ENCODE measurements at places on chromosomes 6 and 20.
A peak's percentile ranks its signal among the peaks of the same experiment; 100 is the strongest.

DNA sequence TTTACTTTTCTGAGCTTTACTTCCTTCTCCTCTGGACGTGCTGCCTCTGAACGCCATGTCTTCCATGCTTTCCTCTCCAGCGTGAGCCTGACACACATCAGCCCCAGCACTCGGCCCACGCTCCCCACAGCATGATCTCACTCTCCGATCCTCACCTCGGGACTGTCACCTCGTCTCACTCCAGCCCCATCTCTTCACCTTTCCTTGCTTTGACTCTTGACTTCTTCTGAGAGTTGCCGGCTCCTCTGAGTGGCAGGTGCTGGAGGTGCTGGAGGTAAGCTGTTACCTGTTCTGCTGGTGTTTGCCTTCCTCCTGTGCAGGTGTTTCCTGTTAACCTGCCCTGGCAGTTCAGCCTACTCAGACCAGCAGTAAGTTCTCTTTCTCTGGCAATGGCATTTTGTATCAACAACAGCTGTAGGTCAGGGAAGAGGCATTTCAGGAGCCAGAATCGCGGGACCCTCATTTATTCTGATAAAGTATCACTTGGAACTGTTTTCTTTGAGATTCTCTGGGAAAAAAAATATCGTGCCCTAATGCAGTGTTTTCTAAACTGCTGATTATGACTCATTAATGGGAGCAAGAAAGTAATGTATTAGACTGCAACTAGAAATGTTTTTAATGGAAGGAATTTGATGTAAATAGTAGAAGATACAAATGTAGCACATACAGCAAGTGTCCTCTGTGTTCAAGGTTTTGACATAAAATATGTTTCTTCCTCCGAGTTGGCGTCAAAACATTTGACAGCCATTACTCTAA lies 106.5 kb downstream of the ARID1B start:
- no peak for DNase-seq

DNA sequence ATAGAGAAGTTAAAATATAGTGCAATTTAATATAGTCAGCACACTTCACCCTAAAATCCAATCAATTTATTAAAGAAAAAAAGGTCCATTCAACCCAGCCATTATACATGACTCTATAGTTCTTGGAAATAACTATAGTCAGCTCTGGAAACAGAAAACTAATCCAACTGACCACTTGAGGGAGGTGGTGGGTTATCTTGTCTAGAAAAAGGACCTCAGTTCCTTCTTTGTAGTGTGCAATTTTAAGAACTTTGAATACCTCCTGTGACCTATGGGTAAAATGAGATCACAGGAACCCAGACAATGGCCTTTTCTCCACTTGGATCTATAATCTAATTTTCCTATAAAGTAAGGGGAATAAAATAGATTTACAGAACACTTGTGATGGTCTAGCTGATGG lies 163.6 kb upstream of the CENPW start:
- DNase-seq = peak; percentile 75

- peak; percentile 34 for DNase-seq
Measured at GRCh38 chr6:68069921-68070710, 565.0 kb upstream of the ADGRB3 start.

GRCh38 chr6:20572288-20572687 lies 38.0 kb downstream of the CDKAL1 start:
- DNase-seq = no peak

- DNase-seq = no peak
Measured at GRCh38 chr6:1869308-1869707, 259.6 kb downstream of the FOXC1 start.

DNA sequence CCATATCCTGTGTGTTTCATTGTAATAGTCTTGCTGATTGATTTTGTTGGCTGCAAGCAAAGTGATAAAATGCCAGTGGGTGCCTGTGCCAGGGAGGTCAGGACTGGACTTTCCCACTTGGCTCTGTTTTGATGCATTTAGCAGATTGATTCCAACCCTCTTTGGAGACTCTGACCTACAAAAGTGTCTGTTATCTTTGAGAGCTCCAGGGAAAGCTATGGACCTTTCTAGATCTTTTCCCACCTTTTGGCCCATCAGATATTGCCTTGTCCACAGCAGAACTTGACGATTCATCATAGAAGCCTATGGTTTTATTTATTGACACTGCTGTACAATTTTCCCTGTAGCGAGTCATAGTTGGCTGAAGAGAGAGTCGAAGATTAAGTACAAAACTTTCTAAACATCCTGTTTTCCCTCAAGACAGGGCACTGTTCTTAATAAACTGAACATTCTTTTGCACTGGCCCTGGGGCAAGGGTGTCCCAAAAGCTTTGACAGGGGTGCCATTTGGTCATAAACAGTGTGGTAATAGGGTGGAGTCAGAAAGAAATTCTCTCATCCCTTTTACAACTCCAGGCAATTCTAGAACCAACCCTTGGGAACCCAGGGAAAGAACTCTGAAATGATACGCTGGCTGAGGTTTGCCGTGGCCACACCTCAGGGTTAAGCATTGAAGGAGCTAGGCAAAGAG lies 53.7 kb downstream of the E2F3 start:
- peak; percentile 53 for DNase-seq

DNA sequence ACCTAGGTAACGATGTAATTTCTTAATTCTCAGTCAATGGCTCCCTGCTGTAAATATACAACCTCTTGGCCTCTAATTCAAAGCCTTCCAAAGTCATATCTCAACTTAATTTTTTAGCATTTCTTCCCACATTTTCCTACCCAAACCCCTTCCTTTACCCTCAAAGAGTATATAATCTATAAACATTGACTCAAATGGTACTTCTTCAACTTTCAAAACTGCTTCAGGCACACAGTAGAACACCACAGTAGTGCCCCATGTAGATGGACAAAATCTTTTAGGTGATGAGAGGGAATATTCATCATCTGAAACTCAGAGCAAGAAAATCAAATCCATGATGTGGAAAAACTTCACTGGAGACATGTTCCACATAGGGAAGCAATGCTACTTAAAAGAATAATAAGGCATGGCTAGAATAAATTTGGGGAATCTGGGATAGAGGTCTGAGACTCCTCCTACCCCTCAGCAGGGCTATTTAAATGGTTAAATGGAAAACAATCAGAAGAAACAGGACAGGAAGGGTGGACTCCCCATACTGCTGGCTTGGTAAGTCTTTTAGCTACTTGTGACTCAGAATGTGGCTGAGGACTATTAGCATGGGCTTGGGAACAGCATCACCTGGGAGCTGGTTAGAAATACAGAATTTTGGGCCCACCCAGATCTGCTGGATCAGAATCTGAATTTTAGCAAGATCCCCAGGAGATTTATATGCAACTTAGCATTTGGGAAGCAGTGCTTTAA lies 6.4 kb downstream of the SLC22A2 start:
- DNase-seq = no peak

DNA sequence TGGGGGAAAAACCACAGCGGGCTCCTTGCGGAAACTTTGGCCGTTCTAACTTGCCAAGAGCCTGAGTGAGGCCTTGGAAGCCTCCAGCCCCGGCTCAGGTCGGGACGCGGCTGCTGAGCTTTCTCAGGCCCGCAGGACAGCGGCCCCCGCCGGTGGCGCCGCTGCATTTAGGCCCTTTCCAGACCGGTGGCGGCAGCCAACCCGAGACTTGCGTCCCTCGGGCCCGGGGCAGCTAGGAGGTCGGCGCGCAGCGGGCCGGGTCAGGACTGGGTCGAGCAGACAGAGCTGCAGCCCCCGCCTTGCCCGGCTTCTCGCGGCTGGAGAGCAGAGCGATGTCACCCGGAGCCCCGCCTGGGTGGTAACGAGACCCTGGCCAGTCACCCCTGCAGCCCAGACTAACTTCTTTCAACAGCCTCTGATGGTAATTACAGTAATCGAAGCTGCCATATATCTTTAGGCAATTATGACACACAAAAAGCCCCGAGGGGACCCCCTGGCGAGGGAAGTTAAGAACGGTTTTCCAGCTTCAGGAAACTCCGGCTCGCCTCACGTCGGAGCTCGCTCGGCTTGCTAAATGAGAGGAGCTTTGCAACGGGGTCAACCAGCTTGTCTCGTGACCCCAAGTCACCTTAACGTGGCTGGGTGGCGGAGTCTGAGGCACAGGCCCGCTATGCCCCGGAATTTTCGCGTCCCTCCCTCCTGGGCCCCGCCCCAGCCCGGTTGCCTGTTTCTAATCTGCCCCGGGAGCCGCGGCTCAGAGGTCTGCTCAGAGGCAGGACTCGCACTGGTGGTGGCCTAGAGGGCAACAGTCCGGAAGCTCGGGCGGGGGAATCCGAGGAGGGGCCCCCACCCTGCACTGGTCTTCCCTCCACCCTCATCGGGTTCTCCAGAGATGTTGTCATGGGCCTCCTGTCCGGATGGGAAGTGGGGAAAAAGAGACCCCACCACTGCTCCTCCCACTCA lies 3.0 kb downstream of the NR2E1 start:
- DNase-seq = no peak

GRCh38 chr6:162560891-162561290 lies 166.7 kb downstream of the PRKN start:
- DNase-seq = no peak

- DNase-seq = no peak
Measured at GRCh38 chr20:16553684-16554083, 19.6 kb downstream of the KIF16B start.

- peak; percentile 13 for DNase-seq
Measured at GRCh38 chr20:56392881-56393482, 537 bp downstream of the CSTF1 start.
